ENCODE measurements at places on chromosomes 6 and 20. TPM values are rescaled to one million over a fixed set of nuclear protein-coding genes. Genes with fewer than 3 reads are reported as not detected.

CST4 gene
- not detected for total RNA-seq

OR2B6 gene
- total RNA-seq: not detected

SLC35F1 gene
- not detected for total RNA-seq

GPX5 gene
- not detected for total RNA-seq

GRM1 gene
- total RNA-seq: not detected

KCNK16 gene
- total RNA-seq: not detected

MYL9 gene
- total RNA-seq: 4.3 TPM

MYH7B gene
- 0.07 TPM for total RNA-seq

Measured in MCF 10A (cell line).